ENCODE measurements at places on chromosomes 13 and 19.

GRCh38 chr19:49939721-49940481 lies 10.6 kb upstream of the NUP62 start:
- no peak for DNase-seq

DNA sequence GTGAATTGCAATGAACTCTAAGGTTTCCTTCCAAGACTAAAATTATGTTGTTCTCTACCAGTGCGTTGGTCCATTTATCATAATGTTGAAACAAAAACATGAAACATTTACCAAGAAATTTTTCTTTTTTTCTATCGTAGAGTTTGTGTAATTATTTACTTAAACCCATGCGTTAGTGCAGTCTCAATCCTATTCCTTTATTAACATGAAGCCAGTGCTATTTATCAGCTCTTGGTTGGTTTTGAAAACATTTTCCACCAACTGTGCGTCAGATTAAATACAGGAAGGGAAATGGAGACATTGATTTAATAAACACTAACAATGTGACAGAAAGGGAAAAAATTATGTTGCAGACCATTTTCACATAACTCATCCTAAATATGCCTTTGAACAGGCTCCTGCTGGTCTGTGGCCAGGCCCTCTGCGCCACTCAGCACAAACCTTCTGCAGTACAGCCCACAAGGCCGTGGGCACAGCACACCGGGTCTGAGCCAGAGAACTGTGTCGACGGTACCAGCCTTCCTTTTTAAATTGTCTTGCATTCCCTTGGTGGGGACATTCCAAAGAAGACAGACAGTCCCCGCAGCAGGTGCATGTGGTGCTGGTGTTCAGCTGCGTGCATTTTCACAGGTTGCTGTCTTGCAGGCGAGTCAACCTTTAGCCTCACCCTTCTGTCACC lies 135.8 kb downstream of the SHISA2 start:
- no peak for DNase-seq

DNA sequence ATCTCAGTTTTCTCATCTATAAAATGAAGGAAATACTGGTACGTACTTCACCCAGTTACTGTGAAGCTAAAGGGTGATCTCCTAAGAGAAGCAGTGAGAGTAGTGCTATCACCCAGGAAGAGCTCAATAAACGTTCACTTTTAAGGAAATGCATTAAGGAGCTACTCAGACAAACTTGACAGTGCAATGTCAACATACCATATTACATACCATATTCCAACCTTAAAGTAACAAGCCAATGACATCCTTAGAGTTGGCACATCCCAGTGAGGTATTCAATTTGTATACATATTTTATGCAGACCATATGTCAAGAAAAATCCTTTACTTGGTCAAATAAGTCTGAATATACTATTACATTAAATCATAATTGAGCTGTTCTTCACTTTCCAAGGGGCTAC lies 7.0 kb downstream of the TBC1D4 start:
- DNase-seq: no peak

- DNase-seq: no peak
Measured at GRCh38 chr13:61994174-61994573, 578.5 kb upstream of the PCDH20 start.

- peak; percentile 64 for DNase-seq
Measured at GRCh38 chr19:33273881-33274662, 28.3 kb downstream of the CEBPA start.

GRCh38 chr19:29561601-29562000 lies 35.8 kb downstream of the VSTM2B start:
- no peak for DNase-seq

GRCh38 chr13:28636677-28637317 lies 22.1 kb upstream of the POMP start:
- peak; percentile 90 for DNase-seq

DNA sequence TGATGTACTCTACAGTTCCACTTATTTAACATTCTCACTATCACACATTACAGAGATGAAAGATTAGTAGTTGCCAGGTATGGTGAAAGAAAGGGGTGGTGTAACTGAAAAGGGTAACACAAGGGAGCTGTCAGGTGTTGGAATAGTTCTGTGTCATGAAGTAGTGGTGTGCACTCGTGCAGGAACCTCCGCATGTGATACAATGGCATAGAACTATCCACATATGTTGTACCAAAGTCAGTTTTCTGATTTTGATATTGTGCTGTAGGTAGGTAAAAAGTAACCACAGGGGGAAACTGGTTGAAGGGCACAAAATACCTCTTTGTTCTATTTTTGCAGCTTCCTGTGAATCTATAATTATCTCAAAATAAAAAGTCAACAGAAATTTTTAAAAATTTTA lies 24.4 kb upstream of the RPL21 start:
- DNase-seq: no peak

DNA sequence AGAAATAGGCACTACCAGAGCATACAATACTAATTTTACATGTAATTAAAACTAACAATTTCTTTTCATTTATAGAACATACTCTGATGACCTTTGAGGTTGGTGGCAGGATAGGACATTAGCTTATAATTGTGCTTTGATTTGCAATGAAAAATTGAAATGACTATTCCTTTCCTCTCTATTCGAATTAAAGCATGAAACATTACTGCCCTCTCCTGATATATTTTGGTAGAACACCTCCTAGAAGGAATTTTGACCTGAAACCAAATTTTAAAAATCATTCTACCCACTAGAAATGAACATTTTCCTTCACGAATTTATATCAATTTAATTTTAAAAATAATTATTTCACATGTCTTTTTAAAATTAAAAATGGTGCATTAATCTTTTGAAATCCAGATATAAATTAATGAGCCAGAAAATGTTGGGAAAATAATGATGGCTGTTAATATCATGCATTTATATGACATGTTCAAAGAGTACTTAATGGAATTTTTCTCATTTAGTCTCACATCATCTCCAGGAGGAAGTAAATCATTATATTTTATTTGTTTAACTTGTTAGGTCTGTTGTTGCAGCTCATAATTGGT lies 556.3 kb upstream of the ARGLU1 start:
- DNase-seq: peak; percentile 1

- DNase-seq: no peak
Measured at GRCh38 chr19:15508035-15508710, at the start of gene CYP4F22. Gene CYP4F22, plus strand, starts transcription at chr19:15508525. Its CDS starts 16,812 bp downstream, at chr19:15525337.

DNA sequence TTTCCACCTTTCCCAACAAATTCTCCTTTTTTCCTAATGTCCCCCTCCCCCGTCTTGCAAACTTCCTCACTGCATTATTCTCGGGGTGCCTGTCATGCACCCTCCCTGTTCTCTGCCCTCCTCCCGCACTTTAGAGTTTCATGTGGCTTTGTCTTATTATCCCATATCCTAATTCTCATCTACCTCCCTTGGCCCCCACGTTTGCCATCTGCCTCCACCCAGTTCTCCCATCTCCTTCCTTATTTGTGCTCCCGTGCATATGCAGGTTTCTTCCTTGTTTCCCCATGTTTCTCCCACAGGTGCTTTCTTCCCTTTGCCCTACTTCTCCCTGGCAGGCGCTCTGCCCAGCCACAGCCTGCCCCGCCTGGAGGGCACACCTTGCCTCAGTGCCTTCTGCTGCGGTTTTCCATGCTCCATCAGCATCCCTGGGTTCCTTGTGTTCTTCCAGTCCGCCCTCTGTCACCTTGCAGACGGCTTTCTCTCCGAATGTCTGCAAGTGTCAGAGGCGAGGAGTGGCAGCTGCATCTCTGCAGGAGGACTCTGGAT lies 1.5 kb downstream of the SPATA13 start:
- DNase-seq: no peak

DNA sequence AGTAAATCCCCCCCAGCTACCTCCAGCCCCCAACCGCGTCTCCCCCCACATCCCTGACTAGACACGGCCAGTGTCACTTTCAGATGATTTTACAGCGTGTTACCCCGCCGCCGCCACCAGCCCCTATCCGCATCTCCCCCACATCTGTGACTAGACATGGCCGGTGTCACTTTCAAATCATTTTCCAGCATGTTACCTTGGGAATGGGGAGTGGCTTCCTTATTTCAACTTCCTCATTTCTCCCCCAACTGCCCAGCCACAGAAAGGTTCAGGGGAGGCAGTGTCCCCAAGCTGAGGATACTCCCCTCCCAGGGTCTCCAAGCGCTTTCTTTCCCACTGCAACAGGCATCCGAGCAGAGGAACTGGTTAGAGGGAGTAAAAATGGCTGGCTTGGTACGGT lies 18.4 kb downstream of the ADGRL1 start:
- DNase-seq: no peak

DNA sequence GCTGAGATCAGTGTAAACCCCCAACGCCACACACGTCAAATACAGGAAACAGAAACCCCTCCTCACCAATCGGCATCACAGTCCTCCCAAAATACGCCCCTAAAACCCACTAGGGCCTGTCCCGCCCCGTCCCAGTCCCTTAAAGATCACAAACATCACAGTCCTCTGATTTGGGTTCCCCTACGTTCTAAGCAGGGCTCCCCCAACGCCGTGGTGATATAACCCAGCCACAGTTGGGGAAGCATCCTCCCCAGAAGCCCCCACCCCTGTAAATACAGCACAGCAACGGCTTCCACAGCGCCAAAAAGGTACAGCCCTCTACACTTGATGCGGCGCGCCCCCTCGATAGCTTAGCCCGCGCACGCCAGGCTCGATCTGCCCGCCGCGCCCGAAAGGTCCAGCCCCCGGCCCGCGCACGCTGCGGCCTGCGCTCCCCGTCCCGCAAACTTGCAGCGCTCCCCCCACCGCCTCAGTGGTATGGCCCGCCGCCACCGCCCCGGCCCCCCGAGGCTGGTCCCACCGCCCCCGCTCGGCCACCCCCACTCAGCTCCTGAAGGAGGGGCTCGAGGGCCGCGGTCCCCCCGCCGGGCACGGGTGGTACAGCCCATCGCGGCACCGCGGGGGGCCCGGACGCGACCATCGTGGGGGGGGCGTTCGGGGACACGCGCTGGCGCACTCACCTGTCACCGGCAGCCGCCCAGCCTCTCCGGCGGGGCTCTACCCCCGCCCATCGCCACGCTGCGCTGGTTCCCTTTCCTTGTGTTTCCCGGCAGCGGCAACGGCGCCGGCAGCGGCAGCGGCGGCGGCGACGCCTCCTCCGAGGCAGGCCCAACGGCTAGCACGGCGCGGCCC lies at the start of gene AKT2:
AKT2 (minus strand) TSS at position 845 of the 852 bp plus-strand sequence. CDS start 20,078 bp downstream, outside the sequence.
- DNase-seq: peak; percentile 62

DNA sequence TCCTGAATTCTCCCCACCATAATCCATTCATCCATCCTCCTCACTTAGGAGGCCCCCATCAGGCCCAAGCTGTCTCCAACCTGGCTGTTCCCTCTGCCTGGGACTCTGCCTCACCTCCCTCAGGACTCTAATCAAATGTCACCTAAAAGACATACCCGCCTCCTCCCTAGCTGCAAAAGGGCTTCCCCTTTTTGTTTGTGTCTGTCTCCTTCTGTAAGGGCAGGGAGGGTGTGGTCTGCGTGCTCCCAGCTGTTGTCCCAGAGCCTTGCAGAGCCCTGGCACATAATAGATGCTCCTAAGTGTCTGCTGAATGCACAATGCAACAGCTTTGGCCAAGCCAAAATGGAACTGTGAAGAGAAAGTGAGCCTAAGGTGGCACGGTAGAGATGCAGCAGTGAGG lies 4.4 kb downstream of the TRIR start:
- no peak for DNase-seq

- no peak for DNase-seq
Measured at GRCh38 chr19:47098608-47099007, 15.0 kb downstream of the ZC3H4 start.
